Naive thymus-derived CD8-positive, alpha-beta T cell (primary cell): ENCODE measurements at places on chromosomes 2 and 18.
A peak's percentile ranks its signal among the peaks of the same experiment; 100 is the strongest.

GRCh38 chr2:39455826-39456225 is 18.7 kb upstream of the MAP4K3 start:
- no peak overlapping the region for H3K4me3 ChIP-seq
- H3K4me1 ChIP-seq = no peaks in the 10 kb centered on the region
- no peaks in the 10 kb centered on the region for H3K27me3 ChIP-seq
- DNase-seq = no peak
- peaks cover 33% of the 10 kb centered on the region for H3K36me3 ChIP-seq

GRCh38 chr18:79910563-79911343 is 40.7 kb downstream of the SLC66A2 start:
- H3K4me1 ChIP-seq = peaks cover 32% of the 10 kb centered on the region
- no peak for DNase-seq
- no peaks in the 10 kb centered on the region for H3K27me3 ChIP-seq
- H3K4me3 ChIP-seq = no peak overlapping the region

DNA sequence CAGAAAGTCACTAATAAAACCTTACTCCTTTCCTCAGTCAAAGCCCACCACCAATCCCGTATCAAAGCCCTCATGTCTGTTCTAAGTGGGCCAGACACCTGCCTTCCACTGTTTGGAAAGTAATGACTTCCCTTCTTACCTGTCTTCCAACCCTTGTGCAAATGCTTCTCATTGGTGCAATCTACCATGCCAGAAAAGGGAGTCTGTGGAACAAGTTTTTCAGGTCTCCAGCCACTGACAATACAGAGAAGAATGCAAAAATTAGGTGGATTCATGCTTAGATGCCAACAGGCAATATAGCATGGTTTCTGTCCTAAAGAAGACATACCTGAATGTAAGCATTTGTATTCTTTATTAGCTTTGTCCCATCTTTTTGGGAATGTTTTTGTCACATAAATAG is 1140.6 kb upstream of the LRRTM1 start:
- no peak overlapping the region for H3K27ac ChIP-seq
- H3K36me3 ChIP-seq = no peaks in the 10 kb centered on the region
- no peaks in the 10 kb centered on the region for H3K27me3 ChIP-seq
- no peak overlapping the region for H3K4me3 ChIP-seq
- no peaks in the 10 kb centered on the region for H3K4me1 ChIP-seq

GRCh38 chr2:159879051-159879604 is 81.1 kb upstream of the CD302 start:
- H3K4me3 ChIP-seq = no peak overlapping the region
- H3K36me3 ChIP-seq = peaks cover 83% of the 10 kb centered on the region
- H3K27me3 ChIP-seq = no peaks in the 10 kb centered on the region
- no peak for DNase-seq
- no peaks in the 10 kb centered on the region for H3K4me1 ChIP-seq

DNA sequence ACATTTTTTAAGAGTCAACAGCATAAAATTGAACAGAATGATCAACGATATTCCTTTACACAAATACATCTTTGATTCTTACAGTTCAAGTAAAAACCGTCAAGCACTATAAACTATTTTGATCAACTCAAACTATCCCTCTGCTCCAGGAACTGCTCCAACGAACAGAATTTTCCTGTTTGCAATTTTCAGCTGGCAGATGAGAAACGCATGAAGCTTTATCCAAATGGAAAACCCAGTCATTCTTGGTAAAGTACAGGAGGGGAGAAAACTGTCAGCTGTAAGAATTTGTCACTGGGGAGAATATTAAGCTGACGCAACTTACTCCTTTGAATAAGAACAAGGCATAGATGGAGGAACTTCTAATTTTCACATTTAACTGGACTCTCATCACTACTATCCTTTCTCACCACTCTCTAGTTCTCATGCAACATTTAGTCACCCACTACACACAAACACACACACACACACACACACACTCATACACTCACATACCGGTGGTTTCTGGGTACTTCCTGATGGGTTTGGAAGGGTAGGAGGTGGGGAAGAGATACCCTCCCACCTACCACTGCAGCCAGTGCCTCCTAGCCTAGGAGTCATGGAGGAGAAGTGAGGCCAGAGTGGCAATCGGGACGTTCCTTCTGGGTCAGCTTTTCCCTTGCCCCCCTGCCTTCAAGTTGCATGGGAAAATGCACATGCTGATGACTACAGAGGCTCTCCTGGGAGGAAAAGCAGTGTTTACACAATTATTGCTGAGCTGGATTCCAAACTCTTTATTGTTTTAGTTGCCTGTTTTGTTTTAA is 54.0 kb upstream of the SPATS2L start:
- H3K36me3 ChIP-seq = no peaks in the 10 kb centered on the region
- peaks cover 27% of the 10 kb centered on the region for H3K27me3 ChIP-seq
- H3K4me3 ChIP-seq = no peak overlapping the region
- H3K4me1 ChIP-seq = no peaks in the 10 kb centered on the region
- no peak overlapping the region for H3K27ac ChIP-seq

DNA sequence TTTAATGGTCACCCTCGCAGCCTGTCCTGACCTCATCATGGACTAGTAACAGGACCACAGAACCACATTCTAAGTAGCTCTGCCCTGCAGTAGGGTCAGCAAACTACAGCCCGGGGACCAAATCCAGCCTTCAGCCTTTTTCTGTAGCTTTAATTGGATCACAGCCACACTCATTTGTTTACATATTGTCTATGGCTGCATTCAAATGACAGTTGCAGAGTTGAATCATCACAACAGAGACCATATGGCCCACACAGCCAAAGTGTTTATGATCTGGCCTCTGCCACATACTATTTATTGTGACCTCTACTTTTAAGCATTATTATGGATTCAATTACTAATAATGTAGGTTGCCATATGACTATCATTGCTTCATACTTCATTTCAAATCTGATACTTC is 47.7 kb downstream of the MAP3K19 start:
- DNase-seq = no peak
- no peak overlapping the region for H3K4me3 ChIP-seq
- H3K4me1 ChIP-seq = peaks cover 2% of the 10 kb centered on the region
- no peaks in the 10 kb centered on the region for H3K36me3 ChIP-seq
- H3K27me3 ChIP-seq = peaks cover 3% of the 10 kb centered on the region

- H3K27me3 ChIP-seq = no peaks in the 10 kb centered on the region
- H3K4me1 ChIP-seq = no peaks in the 10 kb centered on the region
- no peak overlapping the region for H3K4me3 ChIP-seq
Observed at GRCh38 chr2:215851082-215851481, 162.3 kb downstream of the MREG start.

GRCh38 chr2:178485356-178485755 is 5.1 kb downstream of the PLEKHA3 start:
- no peak overlapping the region for H3K27ac ChIP-seq
- H3K4me3 ChIP-seq = no peak overlapping the region
- H3K36me3 ChIP-seq = peaks cover 53% of the 10 kb centered on the region
- no peak for DNase-seq
- peaks cover 77% of the 10 kb centered on the region for H3K4me1 ChIP-seq
- H3K27me3 ChIP-seq = no peaks in the 10 kb centered on the region

DNA sequence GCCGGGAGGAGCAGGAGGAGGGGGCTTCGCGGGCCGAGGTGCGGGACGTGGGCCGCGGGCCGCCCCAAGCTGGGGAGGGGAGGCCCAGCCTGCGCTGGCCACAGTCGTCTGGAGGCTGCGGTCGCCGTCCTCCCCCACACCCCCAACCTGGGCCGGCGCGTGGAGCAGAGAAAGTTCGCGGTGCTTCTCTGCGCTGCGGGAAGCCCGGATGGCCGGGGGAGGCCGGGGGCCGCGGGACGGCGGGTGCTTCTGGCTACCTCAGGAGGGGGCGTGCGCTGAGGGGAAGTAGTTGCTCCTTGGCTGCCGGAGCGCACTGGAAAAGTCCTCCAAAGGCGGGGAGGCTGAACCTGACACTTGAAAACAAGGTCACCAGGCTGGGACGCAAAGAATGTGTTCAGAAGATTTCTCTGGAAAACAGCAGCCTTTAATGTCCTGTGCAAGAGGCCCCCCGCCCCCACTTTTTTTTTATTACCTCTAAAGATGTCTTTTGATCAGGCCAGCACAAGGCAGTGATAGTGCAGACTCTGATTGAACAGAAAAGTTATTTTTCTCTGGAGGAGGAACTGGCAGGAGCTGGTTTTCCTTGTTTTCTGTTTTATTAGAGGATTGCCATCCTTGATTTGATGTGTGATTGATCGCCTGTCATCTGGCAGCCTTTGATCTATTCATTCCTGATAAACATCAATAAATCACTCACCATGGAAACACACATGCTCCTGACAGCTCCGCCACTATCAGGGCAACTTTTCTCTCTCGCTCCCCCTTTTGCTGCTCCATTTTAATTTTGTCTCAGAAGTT is 1.6 kb downstream of the TSHZ1 start:
- peaks cover 42% of the 10 kb centered on the region for H3K4me1 ChIP-seq
- H3K4me3 ChIP-seq = peak overlapping the region; percentile 84
- H3K27me3 ChIP-seq = no peaks in the 10 kb centered on the region
- H3K27ac ChIP-seq = peak overlapping the region; percentile 87

DNA sequence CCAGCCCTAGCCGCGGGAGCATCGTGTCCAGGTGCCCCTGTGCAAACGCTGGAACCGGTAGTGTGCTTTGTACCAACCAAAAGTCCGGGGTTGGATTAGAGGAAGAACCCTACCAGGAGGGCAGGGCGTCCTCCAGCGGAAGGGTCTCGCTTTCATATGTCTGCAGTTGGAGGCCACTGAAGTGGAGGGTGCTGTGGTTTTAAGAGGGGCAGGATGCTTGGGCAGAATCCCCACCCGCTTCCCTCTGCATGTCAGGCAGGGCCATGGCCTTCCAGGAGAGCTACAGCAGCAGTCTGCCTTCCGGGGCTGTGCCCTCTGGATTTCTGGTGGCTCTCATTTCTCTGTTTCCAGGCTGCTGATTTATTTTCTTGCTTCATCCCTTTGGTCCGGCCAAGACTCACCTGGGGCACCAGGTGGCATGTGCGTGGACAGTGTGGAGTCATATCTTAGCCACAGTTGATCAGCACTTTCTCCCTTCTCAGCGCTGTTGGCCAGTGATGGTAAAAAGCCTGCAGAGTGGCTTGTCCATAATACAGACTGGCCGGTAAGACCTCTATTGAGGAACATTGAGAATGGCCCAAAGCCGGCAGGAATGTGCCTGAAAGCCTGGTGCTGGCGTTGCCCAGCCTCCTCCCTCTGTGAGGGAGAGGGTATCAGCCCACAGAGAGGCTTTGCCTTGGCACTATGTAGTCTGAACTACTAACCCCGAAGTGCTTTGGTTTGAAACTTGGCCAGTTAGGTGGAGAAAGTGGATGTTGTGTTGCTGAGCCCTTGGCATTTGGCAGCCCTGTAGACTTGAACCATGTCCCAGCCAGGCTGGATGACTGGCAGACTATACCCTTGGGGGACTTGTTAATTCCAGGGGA is 1.8 kb downstream of the AGAP1 start:
- H3K27ac ChIP-seq = no peak overlapping the region
- H3K27me3 ChIP-seq = peaks cover 55% of the 10 kb centered on the region
- H3K4me3 ChIP-seq = peak overlapping the region; percentile 52
- peaks cover 8% of the 10 kb centered on the region for H3K36me3 ChIP-seq
- H3K4me1 ChIP-seq = peaks cover 8% of the 10 kb centered on the region

GRCh38 chr2:3193443-3194330 is 183.9 kb downstream of the EIPR1 start:
- no peaks in the 10 kb centered on the region for H3K4me1 ChIP-seq
- H3K27me3 ChIP-seq = no peaks in the 10 kb centered on the region
- DNase-seq = no peak
- no peaks in the 10 kb centered on the region for H3K36me3 ChIP-seq

- H3K27ac ChIP-seq = peak overlapping the region; percentile 28
- no peaks in the 10 kb centered on the region for H3K36me3 ChIP-seq
- no peaks in the 10 kb centered on the region for H3K4me1 ChIP-seq
- DNase-seq = no peak
- peaks cover 5% of the 10 kb centered on the region for H3K27me3 ChIP-seq
Observed at GRCh38 chr2:26438926-26439325, 37.2 kb downstream of the DRC1 start.

- no peaks in the 10 kb centered on the region for H3K36me3 ChIP-seq
- no peaks in the 10 kb centered on the region for H3K4me1 ChIP-seq
- H3K4me3 ChIP-seq = no peak overlapping the region
- peaks cover 21% of the 10 kb centered on the region for H3K27me3 ChIP-seq
Observed at GRCh38 chr2:232353096-232353495, 25.5 kb upstream of the ALPP start.

- H3K27ac ChIP-seq = no peak overlapping the region
- no peaks in the 10 kb centered on the region for H3K27me3 ChIP-seq
- H3K4me3 ChIP-seq = no peak overlapping the region
Observed at GRCh38 chr2:138703242-138703641, 76.9 kb downstream of the NXPH2 start.

DNA sequence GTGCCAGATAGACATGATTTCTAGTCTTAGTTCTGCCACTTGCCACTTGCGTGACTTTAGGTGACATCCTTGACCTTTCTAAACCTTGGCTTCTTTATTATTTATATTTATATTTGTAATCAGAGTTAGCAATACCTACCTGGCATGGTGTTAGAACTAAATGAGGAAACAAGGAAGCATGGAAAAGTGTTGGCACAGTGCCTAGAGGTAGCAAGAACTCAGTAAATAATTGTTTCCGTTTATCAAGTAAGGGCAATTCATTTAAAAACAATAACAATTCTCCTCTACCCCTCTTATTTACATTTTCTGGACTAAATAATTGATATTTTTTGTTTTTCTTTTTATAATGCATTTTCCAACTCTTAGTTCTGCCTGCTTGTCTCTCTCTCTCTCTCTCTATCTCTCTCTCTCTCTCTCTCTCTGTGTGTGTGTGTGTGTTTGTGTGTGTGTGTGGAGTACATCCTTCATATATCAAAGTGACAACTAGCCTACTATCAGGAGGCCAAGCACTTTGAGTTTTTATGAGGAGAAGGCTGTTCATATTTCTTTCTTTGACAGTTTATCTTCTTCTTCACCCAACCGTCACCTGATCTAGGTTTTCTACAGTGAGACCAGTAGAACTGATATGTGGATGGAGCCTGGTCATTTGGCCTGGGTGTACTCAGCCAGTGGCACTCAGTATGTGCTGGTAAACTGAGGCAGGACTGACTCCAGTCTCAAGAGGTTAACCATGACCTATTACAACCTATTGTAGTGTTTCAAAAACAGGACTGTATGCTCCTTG is 134.5 kb downstream of the LRRTM1 start:
- no peak overlapping the region for H3K27ac ChIP-seq
- H3K4me3 ChIP-seq = no peak overlapping the region
- no peak for DNase-seq
- no peaks in the 10 kb centered on the region for H3K4me1 ChIP-seq
- H3K27me3 ChIP-seq = no peaks in the 10 kb centered on the region

GRCh38 chr2:190065839-190066238 is 3.3 kb upstream of the MSTN start:
- H3K36me3 ChIP-seq = no peaks in the 10 kb centered on the region
- no peak for DNase-seq
- no peak overlapping the region for H3K27ac ChIP-seq
- H3K27me3 ChIP-seq = no peaks in the 10 kb centered on the region
- no peaks in the 10 kb centered on the region for H3K4me1 ChIP-seq

DNA sequence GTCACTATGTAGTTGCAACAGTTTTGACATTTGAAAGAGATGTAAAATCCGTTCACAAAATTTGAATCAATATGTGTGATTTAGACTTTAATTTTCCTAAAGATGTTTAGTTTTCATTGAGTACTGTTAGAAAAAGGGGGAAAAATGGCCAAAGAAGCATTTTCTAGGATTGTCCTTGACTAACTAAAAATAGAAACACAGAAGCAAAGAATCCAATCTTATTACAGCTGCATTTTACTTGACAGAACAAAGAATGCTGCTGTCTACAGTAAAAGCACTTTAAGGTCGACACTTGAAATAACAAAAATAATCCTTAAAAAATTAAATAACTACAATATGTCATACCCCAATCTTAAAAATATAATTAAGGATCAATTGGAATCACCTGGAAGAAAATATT is 48.9 kb downstream of the FRZB start:
- peaks cover 2% of the 10 kb centered on the region for H3K27me3 ChIP-seq
- no peaks in the 10 kb centered on the region for H3K4me1 ChIP-seq
- no peak for DNase-seq
- no peaks in the 10 kb centered on the region for H3K36me3 ChIP-seq
- no peak overlapping the region for H3K4me3 ChIP-seq
